ENCODE measurements at places on chromosomes 16 and 17.

DNA sequence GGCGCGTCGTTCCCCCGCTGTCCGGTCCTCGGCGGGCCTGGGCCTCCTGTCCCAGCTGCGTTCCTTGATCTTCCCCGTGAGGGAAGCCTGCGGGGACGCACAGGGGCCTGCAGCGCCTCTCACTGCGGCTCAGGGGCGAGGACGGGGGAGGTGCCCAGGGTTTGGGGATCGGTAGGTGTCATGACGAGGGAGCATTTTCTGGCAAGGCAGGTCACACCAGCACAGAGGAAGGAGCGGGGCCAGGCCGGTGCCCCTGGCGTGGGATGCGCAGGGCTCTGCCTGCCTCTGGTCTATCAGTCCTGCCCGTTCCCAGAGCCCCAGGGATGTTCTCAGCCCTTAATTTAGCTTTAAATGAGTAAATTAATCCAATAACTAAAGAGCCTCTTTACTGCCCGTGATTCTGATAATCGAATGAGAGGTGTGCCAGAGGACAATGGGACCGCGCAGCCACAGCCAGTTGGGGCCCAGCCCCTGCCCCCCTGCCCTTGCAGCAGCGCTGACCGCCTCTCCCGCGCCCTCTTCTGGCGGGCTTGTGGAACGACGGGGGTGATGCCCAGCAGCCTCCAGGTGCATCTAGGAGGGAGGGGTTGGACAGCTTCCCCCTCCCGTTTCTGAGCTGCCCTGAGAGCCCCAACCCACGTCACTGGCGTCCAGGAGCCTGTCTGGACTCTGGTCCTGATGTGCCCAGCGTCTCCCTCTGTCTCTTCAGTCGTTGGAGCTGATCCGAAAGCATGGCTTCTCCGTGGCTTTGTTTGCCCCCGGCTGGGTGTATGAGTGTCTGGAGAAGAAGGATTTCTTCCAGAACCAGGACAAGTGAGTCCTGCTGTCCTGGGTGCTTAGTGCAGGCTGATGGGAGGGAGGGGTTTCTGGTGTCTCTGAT is 7.9 kb downstream of the ENGASE start:
- peak; percentile 31 for DNase-seq

DNA sequence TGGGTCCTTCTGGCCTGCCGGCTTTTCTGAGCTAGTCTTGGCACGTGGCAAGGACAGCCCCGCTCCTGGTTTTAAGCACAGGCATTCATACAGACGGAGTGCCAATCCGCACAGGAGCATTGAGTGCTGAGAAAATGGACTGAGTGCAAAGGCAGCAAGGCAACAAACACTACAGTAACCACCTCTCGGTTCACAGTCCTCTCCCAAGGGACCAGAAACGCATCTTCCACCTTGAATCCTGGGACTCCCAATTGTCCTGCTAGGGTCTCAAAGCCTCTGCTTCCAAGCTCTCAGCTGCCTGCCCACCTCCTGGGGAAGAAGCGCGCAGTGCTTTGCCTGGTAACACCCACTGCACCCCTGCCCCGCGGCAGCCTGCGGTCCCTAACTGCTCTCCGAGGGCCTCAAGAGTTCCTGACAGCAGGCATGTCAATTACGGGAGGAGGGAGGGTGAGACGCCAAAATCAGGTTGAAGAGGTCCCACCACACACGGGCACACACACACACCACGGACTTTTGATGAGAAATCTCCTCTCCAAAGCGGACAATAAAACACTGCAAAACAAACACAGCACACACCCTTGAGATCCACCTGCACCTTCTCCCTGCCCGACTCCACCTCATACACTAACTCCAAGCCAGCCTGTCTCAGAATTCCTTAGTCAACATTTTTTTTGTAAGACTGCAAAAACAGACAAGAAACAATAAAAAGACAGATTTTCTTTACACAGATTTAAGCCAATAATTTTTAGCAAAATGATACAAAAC is 15.0 kb downstream of the SLC16A3 start:
- DNase-seq: no peak

DNA sequence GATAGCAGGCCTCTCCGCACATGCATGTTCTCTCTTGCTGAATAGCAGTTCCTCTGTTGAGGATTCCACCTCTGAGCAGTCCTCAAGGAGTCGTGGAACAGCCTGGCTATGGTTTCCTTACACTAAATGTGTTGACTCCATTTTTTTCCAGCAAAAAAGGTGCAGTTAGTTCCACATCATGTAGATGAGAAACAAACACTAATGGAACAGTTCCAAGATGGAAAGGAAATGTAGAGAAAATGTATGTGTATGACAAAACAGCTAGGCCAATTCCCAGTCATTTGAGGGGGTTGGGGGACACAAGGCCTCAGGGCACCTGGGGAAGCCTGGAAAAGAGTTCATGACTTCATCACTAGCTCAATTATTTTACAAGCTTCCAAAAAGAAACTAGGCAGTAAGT is 90.0 kb downstream of the CFDP1 start:
- peak; percentile 21 for DNase-seq

DNA sequence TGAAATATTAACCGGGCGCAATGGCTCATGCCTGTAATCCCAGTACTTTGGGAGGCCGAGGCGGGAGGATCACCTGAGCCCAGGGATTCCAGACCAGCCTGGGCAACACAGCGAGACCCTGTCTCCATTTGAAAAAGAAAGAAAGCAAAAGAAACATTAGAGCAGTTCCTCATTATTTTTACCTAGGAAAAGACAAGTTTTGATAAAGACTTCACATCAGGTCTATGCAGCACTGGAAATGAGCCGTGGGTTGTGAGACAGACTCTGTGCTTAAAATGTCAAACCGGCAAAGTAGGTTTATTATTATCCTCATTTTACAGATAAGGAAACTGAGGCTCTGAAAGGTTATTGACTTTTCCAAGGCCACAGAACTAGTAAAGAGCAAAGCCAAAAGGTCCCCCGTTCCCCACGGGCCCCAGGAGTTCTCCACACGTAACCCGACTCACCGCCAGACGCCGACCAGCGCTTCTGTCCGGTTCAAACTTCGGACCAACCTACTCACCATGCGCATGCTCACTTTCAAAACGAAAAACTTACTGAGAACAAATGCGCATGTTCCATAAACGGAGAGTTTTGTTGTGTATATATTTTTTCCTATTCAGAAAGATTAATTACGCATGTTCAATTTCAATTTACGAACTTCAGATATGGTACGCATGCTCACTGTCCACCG is 356 bp downstream of the TUBD1 start:
- DNase-seq: no peak

GRCh38 chr17:35889818-35890773 is 9.9 kb upstream of the CCL5 start:
- peak; percentile 64 for DNase-seq

DNA sequence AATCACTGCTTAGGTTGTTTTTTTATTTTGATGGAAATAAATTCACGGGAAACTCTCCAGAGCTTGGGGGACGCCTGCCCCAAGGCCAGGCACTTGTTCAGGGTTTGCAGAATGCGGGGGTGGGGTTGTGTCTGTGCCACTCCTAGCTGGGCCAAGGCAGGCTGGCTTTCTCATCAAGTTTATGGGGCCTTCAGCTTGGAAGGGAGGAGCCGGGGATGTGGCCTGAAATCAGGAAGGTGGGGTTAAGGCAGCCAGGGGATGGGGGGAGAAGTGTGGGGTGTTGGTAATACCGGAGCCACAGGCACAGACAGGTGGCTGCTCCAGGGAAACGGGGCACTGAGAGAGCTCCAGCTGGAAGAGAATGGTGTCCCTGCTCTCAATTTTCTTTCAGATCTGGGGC is 1.7 kb upstream of the CHAD start:
- no peak for DNase-seq

GRCh38 chr17:29140051-29140621 is 40.1 kb downstream of the MYO18A start:
- peak; percentile 79 for DNase-seq

GRCh38 chr17:83062011-83062817 is 17.2 kb upstream of the METRNL start:
- no peak for DNase-seq

- no peak for DNase-seq
These were observed 380 bp downstream of the HS3ST3A1 start for GRCh38 chr17:13601322-13601775.

DNA sequence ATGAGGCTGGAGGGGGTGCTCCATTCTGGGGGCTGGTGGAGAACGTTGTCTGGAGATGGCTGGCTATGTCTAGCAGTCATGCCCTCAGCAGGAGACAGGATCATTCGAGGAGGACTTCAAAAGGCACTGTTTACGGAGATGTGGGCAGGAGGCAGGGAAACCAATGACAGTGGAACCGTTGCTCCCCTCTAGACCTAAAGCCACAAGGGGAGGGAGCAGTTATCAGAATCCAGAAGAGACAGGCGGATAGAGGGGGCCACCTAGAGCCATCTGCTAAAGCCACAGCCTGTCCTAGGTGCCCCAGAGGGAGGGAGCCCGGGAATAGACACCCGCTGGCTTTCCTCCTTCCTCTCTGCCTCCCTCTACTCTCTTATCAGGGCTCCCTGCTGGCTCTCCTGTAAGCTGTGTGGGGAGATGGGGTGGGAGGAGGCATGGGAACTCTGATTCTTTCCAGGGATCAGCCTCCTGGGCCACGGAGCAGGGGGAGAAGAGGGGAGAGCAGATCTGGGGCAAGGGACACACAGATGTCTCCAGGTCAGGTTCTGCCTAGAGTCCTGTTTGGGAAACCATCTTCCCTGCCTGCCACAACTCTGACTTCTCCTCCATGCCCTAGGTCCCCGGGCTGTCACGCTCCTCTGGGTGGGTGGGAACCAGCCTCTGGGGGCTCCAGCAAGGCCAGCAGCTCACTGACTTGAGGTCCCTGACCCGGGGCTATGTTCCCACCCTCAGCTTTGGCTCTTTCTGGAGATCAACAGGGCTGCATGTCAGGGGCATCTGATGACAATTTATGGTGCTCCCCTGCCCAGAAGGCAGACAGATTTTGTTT is 42.3 kb downstream of the IRX3 start:
- DNase-seq: no peak

DNA sequence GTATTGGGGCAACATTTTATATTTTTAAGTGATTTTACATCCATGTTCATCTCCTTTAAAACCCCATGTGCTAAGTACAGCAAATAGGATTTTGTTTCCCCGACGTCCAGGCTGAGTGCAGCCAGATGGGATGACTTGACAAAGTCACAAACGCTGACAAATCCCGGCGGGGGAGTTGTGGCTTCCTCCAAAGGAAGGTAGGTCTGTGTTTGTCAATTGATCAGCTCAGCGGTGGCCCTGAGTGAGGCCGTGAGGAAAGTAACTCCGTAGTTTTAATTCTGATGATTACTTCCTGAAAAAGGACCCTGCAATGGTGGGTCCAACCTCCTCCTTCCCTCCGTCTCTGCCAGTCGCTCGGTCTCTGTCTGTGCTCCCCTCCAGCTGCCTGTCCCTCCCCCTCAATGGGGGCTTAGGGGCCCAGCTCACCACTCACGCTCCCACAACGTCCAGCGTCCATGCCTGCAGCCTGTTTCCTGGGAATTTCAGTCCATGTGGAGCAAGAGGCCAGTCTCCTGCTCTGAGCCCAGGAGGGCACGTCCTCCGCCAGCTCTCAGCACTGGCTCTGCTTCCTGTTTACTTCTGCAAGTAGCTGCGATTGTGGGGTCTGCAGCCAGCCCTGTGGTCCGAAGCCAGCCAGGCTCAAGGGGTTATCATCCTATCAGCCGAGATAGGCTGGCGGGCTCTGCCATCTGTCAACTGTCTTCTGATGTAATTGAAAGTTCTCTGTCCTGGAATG is 209.4 kb upstream of the FOXF1 start:
- no peak for DNase-seq

GRCh38 chr16:56309008-56309407 is 116.3 kb downstream of the AMFR start:
- DNase-seq: no peak

GRCh38 chr16:19218581-19218980 is 50.5 kb downstream of the SYT17 start:
- DNase-seq: no peak

GRCh38 chr17:47837401-47838039 is 3.6 kb downstream of the SCRN2 start:
- DNase-seq: peak; percentile 27

GRCh38 chr16:88692861-88693260 is 6.6 kb upstream of the SNAI3 start:
- DNase-seq: no peak

DNA sequence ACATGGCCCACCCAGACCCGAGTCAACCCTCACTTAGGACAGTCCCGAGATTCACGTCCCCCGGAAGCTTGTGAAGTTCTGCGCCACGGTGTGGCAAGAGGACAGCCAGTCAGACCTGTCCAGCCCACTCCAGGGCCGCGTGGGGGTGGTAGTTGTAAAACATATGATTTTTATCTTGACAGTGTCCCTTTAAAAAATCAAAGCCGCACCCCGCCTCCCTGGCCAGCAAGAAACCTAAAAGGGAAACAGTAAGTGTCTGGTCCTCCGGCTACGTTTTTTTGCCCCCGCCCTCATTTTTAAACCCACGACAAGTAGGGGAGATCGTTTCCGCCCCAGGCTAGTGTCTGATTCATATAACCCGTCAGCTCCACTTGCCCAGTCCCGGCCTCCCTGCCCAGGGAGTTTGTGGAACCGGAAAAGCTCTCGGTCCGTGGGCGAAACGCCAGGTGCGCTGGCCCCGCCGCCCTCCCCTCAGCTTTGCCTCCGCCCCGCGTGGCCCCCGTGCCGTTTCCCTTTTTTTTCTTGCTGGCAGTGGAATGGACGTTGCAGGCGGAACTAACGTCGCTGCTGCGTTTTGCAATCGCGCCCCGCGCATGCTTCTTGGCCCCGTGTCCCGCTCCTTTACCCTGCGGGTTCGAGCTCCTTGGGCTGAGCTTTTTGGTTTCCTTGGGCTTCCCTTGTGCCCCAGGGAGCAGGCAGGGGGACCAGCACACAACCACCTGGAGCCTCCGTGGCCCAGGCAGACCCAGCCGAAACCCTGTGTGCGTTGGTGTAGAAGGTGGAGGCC is 13.3 kb upstream of the NUDT16L1 start:
- DNase-seq: no peak

All from EL (cell line).